ENCODE measurements at places on chromosomes 7 and 10.

- no peak for DNase-seq
These were observed 647.6 kb downstream of the TNS3 start for GRCh38 chr7:46934198-46934825.

- no peak for DNase-seq
These were observed 22.7 kb downstream of the CCNY start for GRCh38 chr10:35359056-35359455.

GRCh38 chr10:128316925-128317324, 190.7 kb upstream of the MKI67 start:
- no peak for DNase-seq

GRCh38 chr10:78890506-78890905, 178.3 kb upstream of the ZMIZ1 start:
- no peak for DNase-seq

DNA sequence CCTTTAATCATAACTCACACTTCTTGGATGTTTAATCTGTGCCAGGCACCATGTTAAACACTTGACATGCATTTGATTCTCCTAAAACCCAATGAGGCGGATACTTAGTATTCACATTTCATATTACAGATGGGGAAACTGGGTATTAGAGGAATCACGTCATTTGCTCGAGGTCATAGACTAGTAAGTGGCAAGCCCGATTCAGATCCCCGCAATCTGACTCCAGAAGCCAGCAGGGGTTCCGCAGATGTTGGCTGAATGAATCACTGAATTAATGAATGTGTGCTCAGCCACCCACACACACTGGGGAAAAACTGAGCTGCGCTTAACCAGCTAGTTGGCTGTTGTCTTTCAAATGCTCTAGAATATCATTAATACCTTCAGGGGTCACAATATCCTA, 22.5 kb upstream of the ENO4 start:
- DNase-seq = no peak

DNA sequence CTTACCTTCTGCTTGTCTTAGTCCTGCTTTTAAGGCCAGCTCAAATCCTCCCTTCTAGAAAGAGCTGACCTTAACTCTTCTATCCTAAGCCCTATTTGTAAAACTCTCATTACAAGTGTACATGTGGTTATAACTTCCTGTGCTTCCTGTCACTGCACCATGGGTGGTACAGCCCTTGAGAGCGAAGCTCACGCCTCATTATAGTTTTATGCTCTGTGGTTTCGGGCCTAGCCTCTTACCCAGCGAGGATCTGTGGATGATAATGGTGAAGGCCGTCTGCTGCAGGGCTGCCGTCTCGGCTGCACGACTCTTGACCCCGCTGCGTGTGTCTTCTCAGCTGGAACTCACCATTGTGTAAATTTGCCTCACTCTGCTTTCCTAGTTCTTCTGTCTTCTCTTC, 74.6 kb downstream of the CUL1 start:
- DNase-seq = no peak

DNA sequence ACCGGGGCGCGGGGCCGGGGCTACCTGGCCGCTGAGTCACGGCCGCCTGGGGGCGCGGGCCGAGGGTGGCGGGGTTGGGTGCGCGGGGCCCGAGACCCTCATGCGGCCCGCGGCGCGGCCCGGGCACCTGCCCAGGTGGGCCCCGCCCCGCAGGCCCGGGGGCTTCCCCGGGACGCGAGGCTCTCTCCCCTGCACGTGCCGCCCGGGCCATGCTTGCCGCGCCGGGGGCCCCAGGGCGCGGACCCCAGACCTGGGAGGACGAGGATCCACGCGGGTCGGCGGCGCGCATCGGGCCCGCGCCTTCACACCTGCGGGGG, 402 bp downstream of the MAFK start:
- DNase-seq = peak; percentile 43

- peak; percentile 27 for DNase-seq
These were observed 47.1 kb upstream of the SVIL start for GRCh38 chr10:29681676-29682448.

DNA sequence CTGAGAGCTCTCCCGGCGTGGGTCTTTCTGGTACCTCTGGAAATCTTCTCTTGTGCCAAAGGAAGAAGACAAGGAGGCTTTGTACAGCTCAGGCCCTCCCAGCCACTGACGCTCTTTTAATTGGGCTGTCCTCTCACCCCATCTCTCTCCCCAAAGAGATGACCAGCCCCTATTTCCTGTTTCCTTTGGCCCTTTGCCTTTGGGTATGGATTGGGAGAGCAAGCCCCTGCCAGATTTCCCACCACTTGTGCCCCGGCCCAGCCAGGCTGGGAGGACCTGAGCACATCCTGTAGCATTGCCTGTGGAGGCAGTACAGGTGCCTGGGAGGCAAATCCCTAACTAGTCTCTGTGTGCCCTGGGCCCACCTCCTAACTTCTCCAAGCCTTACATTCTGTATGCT, 5.7 kb upstream of the PLAC9 start:
- DNase-seq = no peak

Data from stimulated activated CD8-positive, alpha-beta memory T cell treated with anti-CD3 and anti-CD28 coated beads, Interleukin-12 subunit alpha, Interleukin-12 subunit beta, amount 100 ng/mL, for 4 hours (primary cell).